ENCODE measurements at places on chromosomes 5 and 9. TPM values are rescaled to one million over a fixed set of nuclear protein-coding genes. Genes with fewer than 3 reads are reported as not detected.
A peak's percentile ranks its signal among the peaks of the same experiment; 100 is the strongest.

The UBE2QL1 gene
- 0.73 TPM for total RNA-seq

DNA sequence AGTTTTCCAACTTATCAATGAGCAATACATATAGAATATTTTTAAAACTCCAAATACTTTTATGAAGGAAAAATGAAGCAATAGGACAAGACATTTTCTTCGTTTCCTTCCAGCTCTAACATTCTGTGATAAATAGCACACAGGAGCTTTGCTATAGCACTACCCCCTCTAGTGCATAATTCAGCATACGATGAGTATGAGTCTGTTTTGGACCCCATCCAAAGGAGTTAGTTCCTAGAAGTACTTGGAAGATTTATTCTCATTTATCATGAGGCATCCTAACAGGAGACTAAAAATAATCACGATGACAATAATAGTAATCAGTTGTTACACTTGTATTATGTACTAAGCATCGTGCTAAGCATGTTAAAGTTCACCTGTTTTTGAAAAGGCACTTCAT lies 1061.3 kb upstream of the DMAC1 start:
- H3K27me3 ChIP-seq: peaks cover 35% of the 10 kb centered on the region
- no peaks in the 10 kb centered on the region for H3K36me3 ChIP-seq
- no peak for DNase-seq
- no peaks in the 10 kb centered on the region for H3K4me1 ChIP-seq

The IL33 gene
- total RNA-seq: not detected

The PAPPA gene
- not detected for total RNA-seq

The GDNF gene
- 0.36 TPM for total RNA-seq

The CXCL14 gene
- total RNA-seq: not detected

The S1PR3 gene
- 3.0 TPM for total RNA-seq

GRCh38 chr5:62197697-62198096 lies 108.3 kb upstream of the KIF2A start:
- H3K27me3 ChIP-seq: peaks cover 6% of the 10 kb centered on the region
- no peak overlapping the region for H3K27ac ChIP-seq
- no peak for DNase-seq
- no peaks in the 10 kb centered on the region for H3K4me1 ChIP-seq
- H3K4me3 ChIP-seq: no peak overlapping the region

DNA sequence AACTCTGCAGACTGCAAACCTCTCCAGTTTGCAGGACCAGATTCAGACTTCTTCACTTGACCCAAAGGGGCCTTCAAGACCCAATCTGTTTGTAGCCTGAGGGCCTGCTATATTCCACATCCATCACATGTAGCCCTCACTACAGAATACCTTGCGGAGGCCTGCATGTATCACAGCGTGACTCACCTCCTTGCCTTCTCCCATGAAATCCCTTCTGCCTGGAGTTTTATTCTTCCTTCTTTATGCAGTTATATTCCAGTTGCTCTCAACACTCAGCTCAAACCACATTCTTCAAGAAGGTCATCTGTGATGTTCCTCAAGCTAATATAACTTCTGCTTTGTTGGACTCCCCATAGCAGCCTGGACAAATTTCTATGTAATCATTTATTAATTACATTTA lies 198.5 kb upstream of the PTGER4 start:
- H3K4me1 ChIP-seq: peaks cover 47% of the 10 kb centered on the region
- no peak overlapping the region for H3K4me3 ChIP-seq
- H3K27me3 ChIP-seq: no peaks in the 10 kb centered on the region
- H3K27ac ChIP-seq: no peak overlapping the region

- DNase-seq: no peak
- H3K4me3 ChIP-seq: no peak overlapping the region
- H3K27me3 ChIP-seq: no peaks in the 10 kb centered on the region
- no peaks in the 10 kb centered on the region for H3K36me3 ChIP-seq
Measured at GRCh38 chr5:13910201-13910600, 34.3 kb downstream of the DNAH5 start.

- no peaks in the 10 kb centered on the region for H3K4me1 ChIP-seq
- no peak for DNase-seq
- H3K4me3 ChIP-seq: no peak overlapping the region
- H3K27me3 ChIP-seq: peaks cover 10% of the 10 kb centered on the region
- H3K36me3 ChIP-seq: no peaks in the 10 kb centered on the region
- no peak overlapping the region for H3K27ac ChIP-seq
Measured at GRCh38 chr9:98295824-98296223, 40.4 kb upstream of the TBC1D2 start.

DNA sequence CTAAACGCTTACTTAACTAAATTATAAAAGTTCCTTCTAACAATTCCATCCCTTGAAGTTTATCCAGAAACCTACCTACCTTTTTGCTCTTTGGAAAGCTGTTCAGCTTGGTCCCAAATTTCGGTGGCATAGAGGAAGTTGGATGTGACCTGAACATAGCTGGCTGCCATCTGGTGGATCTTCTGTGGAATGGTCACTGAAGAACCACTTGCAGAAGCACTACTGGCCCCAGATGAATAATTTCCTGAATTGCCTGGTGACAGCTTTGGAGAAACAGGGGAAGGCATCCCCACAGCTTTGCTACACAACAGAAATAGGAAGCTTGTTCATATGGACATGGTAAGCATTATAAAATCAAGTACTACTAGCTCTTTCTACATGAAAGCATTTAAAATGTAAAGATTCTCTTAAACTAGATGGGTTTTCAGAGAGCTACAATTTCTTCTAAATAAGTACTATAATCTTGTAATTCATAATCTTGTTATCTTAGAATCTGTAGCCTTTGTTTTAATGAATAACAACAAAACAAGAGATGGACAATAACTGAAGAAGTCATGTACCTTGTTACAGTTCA lies 9.9 kb downstream of the LEAP2 start:
- H3K27me3 ChIP-seq: no peaks in the 10 kb centered on the region
- no peak overlapping the region for H3K4me3 ChIP-seq
- peak overlapping the region; percentile 22 for H3K27ac ChIP-seq
- no peak for DNase-seq

GRCh38 chr5:107680799-107681198 lies 10.1 kb upstream of the EFNA5 start:
- H3K27me3 ChIP-seq: peaks cover 26% of the 10 kb centered on the region
- H3K4me1 ChIP-seq: no peaks in the 10 kb centered on the region
- no peak overlapping the region for H3K4me3 ChIP-seq
- H3K27ac ChIP-seq: no peak overlapping the region
- H3K36me3 ChIP-seq: no peaks in the 10 kb centered on the region

The JAKMIP2 gene
- total RNA-seq: 1.1 TPM

The SLC4A9 gene
- not detected for total RNA-seq

- no peaks in the 10 kb centered on the region for H3K4me1 ChIP-seq
- no peak for DNase-seq
- H3K36me3 ChIP-seq: no peaks in the 10 kb centered on the region
- no peak overlapping the region for H3K4me3 ChIP-seq
Measured at GRCh38 chr5:178667101-178667500, 40.3 kb upstream of the CLK4 start.

The DMRTA1 gene
- total RNA-seq: not detected

DNA sequence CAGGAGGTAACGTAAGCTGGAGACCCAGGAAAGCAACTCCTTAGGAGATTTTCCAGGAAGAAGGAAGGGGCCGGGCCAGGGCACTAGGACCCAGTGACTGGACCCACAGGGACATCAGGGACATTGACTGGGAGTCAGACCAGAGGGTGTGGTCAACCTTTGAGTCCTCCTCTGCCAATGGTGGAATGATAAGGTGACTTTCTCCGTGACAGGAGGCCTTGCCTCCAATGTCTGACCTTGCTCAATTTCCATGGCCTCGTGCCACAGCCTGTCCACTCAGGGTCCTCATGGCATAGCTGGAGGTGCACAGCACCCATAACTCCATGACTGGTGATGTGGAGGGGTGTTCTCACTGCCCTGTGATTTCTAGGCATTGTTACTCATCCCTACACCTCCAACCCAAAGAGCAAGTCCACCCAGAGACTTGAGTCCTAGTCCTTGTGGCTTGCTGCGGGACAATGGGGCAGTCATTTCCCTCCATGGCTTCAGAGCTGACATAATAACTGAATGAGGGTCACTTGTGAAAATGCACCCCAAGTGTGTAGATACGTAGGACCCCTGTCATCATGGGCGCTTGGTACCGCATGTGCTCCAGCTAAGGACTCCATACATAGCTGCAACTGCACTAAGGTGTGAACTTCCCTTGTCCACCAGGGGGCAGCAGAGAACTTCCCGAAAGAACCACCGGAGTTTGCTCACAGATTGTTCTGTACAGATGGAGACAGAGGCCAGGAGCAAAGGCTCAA lies 4.1 kb upstream of the AMBP start:
- no peak overlapping the region for H3K27ac ChIP-seq
- no peaks in the 10 kb centered on the region for H3K27me3 ChIP-seq
- peak; percentile 65 for DNase-seq
- no peak overlapping the region for H3K4me3 ChIP-seq
- H3K36me3 ChIP-seq: no peaks in the 10 kb centered on the region

GRCh38 chr9:69188975-69189374 lies 14.9 kb downstream of the TJP2 start:
- H3K27me3 ChIP-seq: peaks cover 1% of the 10 kb centered on the region
- H3K4me3 ChIP-seq: no peak overlapping the region
- peaks cover 44% of the 10 kb centered on the region for H3K4me1 ChIP-seq
- peaks cover 1% of the 10 kb centered on the region for H3K36me3 ChIP-seq

GRCh38 chr9:101582553-101582952 lies 12.2 kb downstream of the PPP3R2 start:
- H3K27ac ChIP-seq: no peak overlapping the region
- DNase-seq: no peak
- H3K27me3 ChIP-seq: no peaks in the 10 kb centered on the region
- H3K4me3 ChIP-seq: no peak overlapping the region

DNA sequence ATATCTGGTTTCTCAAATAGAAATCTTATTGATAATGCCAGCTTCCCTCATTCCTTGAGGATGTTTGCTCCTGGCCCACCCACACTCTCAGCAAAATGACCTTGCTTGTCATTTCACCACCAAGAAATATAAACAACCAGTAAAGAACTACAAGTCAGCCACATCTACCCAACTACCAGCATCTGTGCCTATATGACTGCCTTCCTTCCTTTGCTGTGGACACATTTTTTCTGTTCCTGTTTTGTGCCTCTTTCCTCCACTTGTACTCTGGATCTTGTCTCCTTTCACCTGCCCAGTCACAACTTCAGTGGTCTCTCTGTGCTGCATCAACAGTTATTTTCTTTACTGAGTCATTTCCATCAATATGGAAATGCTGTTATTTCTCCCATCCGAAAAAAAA lies 20.3 kb downstream of the KIF2A start:
- H3K4me1 ChIP-seq: peaks cover 69% of the 10 kb centered on the region
- no peaks in the 10 kb centered on the region for H3K27me3 ChIP-seq
- peak overlapping the region; percentile 75 for H3K27ac ChIP-seq
- DNase-seq: no peak
- no peak overlapping the region for H3K4me3 ChIP-seq
- peaks cover 42% of the 10 kb centered on the region for H3K36me3 ChIP-seq

The GABRB2 gene
- not detected for total RNA-seq

DNA sequence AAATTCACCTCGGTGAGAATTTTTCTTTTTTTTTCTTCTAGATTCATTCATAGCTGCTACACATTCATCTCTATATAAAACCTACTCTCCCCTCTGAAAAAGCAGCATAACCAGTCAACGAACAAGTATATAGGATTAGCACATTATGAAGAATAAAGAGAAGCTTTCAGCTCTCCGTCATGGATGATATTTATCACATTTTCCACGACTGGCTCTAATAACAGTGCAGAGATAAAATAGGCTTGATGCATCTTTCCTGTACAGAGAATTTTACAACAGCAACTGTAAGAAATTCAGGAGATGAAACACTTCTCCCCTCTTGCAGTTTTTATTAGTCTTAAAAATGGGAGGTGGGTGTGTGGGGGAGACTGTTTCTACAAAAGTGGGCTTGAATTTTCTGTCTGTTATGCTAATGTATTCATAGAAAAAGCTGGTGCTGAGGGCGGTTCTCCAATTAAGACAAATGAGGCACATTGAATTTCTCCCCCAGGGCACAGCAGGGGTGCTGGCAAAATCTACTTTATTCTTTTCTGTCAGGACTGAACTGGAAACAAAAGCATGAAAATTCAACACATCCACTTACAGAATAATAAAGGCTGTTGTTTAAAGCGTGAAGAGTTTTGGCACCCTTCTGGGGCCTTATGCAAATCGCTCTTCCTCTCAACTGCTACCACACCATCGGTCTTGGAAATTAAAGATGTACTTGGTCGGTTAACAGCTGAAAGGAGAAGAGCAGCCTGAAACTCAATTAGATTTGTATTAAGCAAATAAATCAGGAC lies 233.9 kb upstream of the ZNF608 start:
- no peak overlapping the region for H3K27ac ChIP-seq
- no peaks in the 10 kb centered on the region for H3K4me1 ChIP-seq
- no peak overlapping the region for H3K4me3 ChIP-seq
- DNase-seq: no peak
- H3K27me3 ChIP-seq: peaks cover 3% of the 10 kb centered on the region

- no peak overlapping the region for H3K27ac ChIP-seq
- peaks cover 2% of the 10 kb centered on the region for H3K36me3 ChIP-seq
- no peak for DNase-seq
- H3K27me3 ChIP-seq: no peaks in the 10 kb centered on the region
- H3K4me3 ChIP-seq: no peak overlapping the region
Measured at GRCh38 chr9:112831281-112831851, 59.3 kb downstream of the SLC46A2 start.

The PCDHGB3 gene
- 0.66 TPM for total RNA-seq

DNA sequence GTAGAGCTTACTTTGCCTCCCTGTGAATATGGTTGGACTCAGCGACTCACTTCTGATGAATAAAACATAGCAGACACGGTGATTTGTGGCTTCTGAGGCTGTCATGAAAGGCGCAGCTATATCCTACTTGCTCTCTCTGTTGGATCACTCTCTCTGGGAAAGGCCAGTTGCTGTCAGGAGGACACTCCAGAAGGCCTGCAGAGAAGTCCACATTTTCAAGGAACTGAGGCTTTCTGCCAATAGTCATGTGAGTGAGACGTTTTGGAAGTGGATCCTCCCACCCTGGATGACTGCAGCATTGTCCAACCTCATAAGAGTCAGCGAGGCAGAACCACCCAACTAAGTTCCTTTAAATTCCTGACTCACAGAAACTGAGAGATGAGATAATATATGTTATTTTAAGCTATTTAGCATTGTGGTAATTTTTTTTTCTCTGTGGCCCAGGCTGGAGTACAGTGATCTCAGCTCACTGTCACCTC lies 156.0 kb upstream of the MAST4 start:
- H3K36me3 ChIP-seq: no peaks in the 10 kb centered on the region
- no peak for DNase-seq
- H3K27me3 ChIP-seq: no peaks in the 10 kb centered on the region
- H3K27ac ChIP-seq: no peak overlapping the region
- no peak overlapping the region for H3K4me3 ChIP-seq
- H3K4me1 ChIP-seq: no peaks in the 10 kb centered on the region

The TSSK1B gene
- total RNA-seq: not detected

DNA sequence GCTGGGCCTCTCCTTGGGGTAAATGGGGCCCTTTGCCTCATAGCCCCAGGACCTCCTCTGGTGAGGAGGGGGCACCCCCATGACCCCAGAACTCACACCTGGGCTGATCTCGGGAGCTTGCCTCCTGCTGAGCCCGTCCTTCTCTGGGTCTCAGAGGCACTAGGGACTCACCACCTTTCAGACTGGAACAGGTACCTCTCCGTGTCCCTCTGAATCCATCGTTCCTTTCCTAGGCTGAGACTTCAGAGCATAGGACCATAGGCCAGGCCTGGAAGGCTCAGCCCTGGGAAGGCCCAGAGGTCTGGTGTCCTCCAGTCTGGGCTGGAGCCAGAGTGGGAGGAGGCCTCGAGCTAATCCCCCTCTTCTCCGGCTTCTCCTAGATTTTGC lies 97.9 kb downstream of the CACNA1B start:
- no peaks in the 10 kb centered on the region for H3K36me3 ChIP-seq
- no peak for DNase-seq
- no peak overlapping the region for H3K27ac ChIP-seq

GRCh38 chr5:143297756-143298155 lies 105.7 kb downstream of the NR3C1 start:
- H3K27me3 ChIP-seq: no peaks in the 10 kb centered on the region
- no peak overlapping the region for H3K27ac ChIP-seq
- DNase-seq: no peak
- peaks cover 42% of the 10 kb centered on the region for H3K36me3 ChIP-seq
- no peak overlapping the region for H3K4me3 ChIP-seq
- H3K4me1 ChIP-seq: peaks cover 6% of the 10 kb centered on the region

The MZB1 gene
- total RNA-seq: 38.8 TPM

Measured in activated T-helper 1 cell treated with anti-CD3 and anti-CD28 coated beads, Interleukin-12 subunit alpha, Interleukin-12 subunit beta, Interleukin-2, Interleukin-4 antibody, amounts not matched to agents 30 ng/mL and 10 ng/mL and 1 ng/mL, durations not matched to agents 14 hours and 24 hours and 36 hours (primary cell).